Activated T-helper 1 cell treated with anti-CD3 and anti-CD28 coated beads, Interleukin-2, amount 50 U/mL, for 16 hours (primary cell): ENCODE measurements at places on chromosomes 2 and 18.

- DNase-seq = no peak
Measured at GRCh38 chr2:170386554-170386953, 208.6 kb downstream of the MYO3B start.

DNA sequence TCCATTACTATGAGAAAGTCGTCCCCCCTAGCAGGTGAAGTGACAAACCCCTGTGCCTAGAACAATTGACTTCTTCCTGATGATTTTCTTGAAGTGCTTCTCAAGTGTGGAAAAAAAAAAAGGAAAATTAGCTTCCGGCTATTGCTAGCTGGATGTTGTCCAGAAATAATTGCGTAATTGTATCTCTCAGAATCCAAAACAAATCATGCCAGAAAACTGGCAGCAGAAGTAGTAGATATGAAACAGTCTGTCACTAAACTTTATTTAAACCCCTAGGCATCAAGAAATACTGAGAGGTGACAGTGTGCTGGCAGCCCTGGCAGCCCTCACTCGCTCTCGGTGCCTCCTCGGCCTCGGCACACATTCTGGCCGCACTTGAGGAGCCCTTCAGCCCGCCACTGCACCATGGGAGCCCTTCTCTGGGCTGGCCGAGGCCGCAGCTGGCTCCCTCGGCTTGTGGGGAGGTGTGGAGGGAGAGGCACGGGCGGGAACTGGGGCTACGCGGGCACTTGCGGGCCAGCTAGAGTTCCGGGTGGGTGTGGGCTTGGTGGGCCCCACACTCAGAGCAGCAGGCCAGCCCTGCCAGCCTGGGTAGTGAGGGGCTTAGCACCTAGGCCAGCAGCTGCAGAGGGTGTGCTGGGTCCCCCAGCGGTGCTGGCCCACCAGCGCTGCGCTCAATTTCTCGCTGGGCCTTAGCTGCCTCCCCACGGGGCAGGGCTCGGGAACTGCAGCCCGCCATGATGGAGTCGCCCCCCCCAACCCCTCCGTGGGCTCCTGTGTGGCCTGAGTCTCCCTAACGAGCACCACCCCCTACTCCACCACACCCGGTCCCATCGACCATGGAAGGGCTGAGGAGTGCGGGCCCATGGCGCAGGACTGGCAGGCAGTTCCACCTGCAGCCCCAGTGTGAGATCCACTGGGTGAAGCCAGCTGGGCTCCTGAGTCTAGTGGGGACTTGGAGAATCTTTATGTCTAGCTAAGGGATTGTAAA is 80.5 kb upstream of the ABCA12 start:
- DNase-seq = no peak

GRCh38 chr2:224887141-224887540 is 155.1 kb downstream of the DOCK10 start:
- DNase-seq = no peak

GRCh38 chr2:110105608-110106467 is 9.8 kb downstream of the MALL start:
- DNase-seq = no peak

- no peak for DNase-seq
Measured at GRCh38 chr2:101887328-101887727, 104.4 kb upstream of the IL1R2 start.

- no peak for DNase-seq
Measured at GRCh38 chr2:100845141-100845991, 25.4 kb downstream of the NPAS2 start.

- no peak for DNase-seq
Measured at GRCh38 chr2:73092146-73092783, 20.5 kb downstream of the RAB11FIP5 start.

DNA sequence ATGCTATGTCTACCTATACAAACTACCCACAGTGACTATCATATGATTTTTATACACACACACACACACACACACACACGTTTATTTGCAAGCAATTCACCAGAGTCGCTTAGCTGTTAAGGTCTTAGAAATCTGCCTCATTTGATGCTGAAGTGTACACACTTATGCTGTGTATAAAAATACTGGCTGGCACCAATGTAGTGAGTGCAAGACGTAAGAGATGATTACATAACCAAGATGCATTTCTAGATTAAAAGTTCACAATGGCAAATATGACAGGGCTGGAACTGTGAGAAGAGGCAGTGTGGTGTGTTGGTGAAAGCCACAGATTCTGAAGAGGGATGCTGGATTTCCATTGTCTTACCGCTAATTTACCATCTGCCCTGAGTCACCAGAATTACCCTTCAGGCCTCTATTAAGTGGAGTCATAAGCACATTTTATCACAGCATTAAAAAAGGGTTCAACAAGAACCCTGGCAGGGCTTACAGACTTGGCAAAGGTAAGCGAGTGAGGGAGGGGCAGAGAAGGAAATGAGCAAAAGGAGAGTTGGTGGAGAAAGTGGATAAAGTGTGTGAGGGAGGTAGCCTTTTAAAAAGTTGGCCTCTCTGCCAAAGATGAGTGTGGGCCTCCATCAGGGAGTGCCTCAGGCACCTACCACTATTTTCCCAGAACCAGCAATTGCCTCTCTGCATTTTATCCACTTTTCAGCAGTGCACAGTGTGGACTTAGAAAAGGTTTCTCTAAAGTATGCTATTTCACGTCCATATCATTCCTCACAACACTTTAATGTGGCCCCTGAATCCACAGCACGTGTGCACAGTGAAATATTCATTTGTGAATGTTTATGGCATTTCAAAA is 21.5 kb downstream of the MEIS1 start:
- no peak for DNase-seq

GRCh38 chr2:4678927-4679326 is 975.6 kb downstream of the DCDC2C start:
- no peak for DNase-seq

DNA sequence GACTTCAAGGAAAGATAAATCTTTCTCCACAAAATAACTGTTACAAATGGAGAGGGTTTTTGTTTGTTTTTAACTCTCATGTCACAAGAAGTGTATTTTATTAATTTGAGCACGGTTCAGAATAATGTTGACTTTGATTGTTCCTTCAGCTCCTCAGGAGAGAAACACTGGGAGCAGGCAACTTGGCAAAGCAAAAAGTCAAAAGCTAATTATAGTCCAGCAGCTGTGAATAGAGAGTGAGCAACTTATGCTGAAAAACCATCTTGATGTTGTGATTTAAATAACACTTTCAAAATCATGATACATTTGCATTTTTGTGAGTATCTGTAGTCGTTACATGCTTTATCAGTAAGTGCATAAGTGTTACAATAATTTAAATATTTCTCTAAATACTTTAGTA is 37.5 kb upstream of the TTN start:
- DNase-seq = no peak

- no peak for DNase-seq
Measured at GRCh38 chr18:79489899-79490625, 94.3 kb downstream of the NFATC1 start.

GRCh38 chr18:61471541-61471940 is 138.3 kb downstream of the CDH20 start:
- DNase-seq = no peak

GRCh38 chr2:225781145-225781544 is 381.6 kb downstream of the NYAP2 start:
- DNase-seq = no peak

- no peak for DNase-seq
Measured at GRCh38 chr2:164821338-164821737, 20.3 kb downstream of the COBLL1 start.

GRCh38 chr2:19776941-19777514 is 124.8 kb downstream of the TTC32 start:
- DNase-seq = no peak

- DNase-seq = no peak
Measured at GRCh38 chr2:110644357-110644756, 33.5 kb downstream of the BUB1 start.

DNA sequence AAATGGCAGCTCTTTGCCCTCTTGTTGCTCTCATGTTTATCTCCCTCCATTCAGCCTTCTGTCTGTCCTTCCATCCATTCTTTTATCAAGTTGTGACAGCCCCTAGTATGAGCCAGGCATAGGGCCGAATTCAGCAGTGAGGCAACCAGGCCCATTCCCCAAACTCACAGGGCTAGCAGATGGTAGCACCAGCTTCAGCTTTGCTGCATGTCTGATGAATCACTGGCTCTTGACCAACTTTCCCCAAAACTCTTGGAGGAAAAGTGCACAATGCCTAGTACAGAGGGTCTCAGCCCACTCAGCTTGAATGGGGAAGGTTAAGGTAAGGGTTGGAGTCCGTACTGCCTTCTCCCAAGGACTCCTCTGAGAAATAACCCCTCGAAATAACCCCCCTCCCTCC is 35.7 kb downstream of the NPAS2 start:
- no peak for DNase-seq

DNA sequence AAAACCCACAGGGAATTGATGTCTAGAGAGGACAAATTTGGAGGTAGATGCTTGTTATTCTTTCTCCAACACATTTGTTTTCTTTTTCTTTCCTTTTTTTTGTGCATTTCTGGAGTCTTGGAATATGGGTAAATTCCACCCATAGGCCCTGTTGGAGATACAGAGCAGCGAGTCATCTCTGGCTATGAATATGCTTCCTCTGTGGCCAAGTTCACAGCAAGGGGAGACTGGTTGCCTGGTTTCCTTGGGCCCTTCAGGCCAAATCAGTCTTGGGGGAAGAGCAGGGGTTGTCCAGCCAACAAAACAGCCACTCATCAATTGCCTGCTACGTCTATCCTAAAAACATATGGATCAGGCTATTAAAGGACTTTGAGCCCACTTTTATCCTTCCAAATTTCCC is 27.5 kb downstream of the SP100 start:
- no peak for DNase-seq

GRCh38 chr18:74459889-74460288 is 2.8 kb upstream of the DIPK1C start:
- no peak for DNase-seq

DNA sequence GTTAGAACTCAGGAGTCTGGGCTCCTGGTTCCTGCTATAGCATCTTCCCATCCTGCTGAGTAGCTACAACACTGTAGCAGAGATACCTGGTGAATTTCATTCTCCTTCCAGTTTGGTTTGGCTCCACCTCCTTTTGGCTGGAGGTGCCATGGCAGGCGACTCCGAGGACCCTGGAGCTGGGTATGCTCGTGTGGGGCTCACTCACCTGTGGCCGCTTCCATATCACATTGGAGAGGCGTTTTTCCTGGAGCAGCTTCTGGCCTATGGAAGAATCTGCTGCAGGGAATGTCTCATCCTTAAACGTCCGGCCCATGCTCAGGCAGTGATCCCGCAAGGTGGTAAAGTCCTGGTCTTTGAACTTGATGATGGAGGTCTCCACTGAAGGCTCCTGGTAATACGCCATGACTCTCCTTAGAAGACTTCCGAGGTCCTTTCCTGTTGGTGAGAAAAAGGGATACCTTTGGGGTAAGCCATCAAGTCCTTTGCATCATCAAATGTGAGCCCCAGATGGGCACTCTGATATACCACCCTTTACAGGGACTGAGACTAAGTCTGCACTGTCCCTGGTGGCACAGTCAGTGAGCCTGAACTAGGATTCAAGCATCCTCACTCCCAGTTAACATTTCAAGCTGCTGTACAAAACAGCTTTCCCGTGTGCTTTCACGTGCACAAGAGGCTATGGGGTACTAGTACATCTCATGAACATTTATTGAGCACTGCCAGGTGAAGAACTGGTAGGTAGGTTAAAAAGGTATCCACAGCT is 20.1 kb downstream of the CAPN13 start:
- DNase-seq = no peak

DNA sequence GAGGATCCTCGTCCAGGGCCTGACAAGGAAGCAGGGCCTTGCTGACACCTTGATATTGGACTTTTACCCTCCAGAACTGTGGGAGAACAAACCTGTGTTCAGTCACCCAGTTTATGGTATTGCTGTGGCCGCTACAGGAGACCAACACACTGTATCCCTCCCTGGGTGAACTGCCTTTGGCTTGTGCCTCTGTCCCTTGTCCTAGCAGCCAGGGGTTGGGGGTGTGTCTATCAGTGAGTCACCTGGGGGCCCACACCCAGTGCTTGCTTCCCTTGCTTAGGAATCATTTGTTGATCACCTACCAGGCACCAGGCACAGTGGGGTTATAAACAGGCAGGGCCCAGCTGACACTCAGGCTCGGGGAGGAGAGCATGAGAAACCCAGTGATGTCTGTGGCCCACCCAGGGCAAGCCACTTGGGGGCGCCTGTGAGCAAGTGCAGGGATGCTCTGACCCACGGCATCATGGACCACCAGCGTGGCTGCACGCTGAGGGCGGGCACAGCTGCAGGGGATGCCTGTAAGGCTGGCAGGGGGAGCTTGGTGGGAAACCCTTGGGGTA is 17.1 kb downstream of the TMEM185B start:
- no peak for DNase-seq

- DNase-seq = no peak
Measured at GRCh38 chr2:157760949-157761348, 115.2 kb downstream of the ACVR1 start.

GRCh38 chr2:172350839-172351479 is 76.4 kb upstream of the ITGA6 start:
- DNase-seq = no peak

GRCh38 chr2:217356781-217357180 is 496.9 kb upstream of the TNP1 start:
- no peak for DNase-seq

DNA sequence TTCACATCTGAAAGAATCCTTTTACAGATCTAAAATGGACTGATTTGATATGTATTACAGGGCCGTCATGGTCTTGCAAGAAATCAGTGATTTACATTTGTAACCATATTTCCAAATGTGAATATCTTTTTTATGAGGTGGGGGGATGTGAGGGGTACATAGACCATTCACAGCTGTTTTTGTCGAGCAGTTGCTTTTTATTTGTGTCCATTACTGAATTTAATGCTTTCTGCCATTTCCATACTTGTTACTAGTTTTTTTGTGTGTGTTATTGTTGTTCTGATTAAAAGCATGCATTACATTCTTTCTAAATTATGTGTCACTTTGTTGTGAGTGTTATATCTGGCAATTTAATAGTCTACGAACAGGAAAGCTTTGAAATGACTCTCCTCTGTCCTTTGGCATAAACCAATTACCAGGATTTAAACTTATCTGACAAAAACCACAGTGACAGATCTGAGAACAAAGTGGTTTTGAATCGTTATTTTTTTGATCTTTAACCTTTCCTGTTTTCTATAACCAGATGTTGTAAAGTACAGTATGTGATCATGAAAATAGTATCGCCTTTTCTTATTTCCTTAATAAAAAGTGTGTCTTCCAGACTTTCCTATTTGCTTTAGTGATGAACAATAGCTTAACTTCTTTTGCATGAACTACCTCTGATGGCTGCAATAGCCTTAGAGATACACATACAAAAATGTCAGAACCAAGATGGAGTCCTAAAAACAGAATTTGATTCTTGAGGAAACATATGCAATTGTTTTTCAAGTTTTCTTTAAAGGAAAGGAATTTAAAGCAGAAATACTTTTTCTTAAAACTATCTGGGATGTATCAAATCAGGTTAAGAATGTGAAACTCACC is 354.2 kb upstream of the ACVR2A start:
- no peak for DNase-seq

DNA sequence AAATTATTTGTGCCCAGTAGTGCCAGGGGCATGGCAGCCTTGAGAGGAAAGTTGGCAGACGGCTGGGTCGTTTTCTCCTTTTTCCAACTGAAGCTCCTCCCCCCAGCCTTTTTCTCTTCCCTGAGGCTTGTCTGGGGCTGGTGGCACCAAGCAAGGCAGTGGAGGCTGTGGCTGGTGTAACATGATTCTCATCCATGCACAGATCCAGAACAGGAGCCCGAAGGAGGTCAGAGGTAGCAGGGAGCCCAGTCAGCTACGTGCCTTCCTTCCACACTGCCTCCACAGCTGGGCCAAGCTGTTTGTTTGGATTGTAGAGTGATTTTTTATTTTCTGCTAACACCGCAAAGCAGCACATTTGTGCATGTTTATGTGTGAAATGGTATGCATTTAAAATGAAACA is 170.3 kb upstream of the MGAT5 start:
- no peak for DNase-seq
